ENCODE measurements at places on chromosomes 2 and 18. TPM values are rescaled to one million over a fixed set of nuclear protein-coding genes. Genes with fewer than 3 reads are reported as not detected.
A peak's percentile ranks its signal among the peaks of the same experiment; 100 is the strongest.

The DLX1 gene
- total RNA-seq, result 5.7 TPM

The GKN2 gene
- not detected for total RNA-seq

The CTAGE1 gene
- total RNA-seq, result not detected

The MORN2 gene
- total RNA-seq, result 126 TPM

The SETBP1 gene
- not detected for total RNA-seq

The PRSS56 gene
- total RNA-seq, result not detected

The RALB gene
- total RNA-seq, result 88.6 TPM

DNA sequence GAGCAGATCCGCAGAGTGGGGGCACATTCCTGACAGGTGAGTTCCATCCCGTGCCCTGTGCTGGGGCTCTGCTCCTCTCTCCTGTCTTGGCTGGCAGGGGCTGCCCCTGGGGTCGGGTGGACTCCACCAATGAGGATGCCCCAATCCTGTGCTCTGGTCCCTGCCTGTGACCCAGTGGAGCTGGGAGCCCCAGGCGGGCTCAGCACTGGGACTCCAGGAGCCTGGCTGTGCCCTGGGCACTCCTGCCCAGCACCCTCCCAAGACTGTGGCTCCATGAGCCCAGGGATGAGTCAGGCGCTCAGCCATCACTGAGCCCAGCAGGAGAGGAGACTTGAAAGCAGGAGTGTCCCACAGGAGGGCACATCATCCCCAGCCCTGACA, 53.9 kb downstream of the MBP start:
- peak; percentile 28 for DNase-seq

DNA sequence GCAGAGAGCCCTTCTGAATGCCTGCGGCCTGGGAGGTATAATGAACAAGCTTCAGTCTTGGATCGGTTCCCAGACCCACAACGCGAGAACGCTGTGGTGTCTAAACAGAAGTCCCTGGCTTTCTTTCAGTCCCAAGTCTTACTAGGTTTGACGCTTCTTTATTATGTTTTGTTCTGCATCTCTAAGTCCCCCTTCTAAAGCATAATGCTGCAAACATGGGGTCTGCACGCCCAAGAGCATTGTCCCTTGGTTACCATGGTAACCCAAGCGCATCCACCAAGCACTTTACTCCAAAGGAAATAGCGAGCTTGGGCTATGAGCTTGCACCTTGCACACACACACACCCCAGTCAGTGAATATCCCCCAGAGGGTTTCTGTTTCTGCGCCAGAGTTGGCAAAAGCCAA, 193.7 kb downstream of the INO80D start:
- DNase-seq, result no peak

DNA sequence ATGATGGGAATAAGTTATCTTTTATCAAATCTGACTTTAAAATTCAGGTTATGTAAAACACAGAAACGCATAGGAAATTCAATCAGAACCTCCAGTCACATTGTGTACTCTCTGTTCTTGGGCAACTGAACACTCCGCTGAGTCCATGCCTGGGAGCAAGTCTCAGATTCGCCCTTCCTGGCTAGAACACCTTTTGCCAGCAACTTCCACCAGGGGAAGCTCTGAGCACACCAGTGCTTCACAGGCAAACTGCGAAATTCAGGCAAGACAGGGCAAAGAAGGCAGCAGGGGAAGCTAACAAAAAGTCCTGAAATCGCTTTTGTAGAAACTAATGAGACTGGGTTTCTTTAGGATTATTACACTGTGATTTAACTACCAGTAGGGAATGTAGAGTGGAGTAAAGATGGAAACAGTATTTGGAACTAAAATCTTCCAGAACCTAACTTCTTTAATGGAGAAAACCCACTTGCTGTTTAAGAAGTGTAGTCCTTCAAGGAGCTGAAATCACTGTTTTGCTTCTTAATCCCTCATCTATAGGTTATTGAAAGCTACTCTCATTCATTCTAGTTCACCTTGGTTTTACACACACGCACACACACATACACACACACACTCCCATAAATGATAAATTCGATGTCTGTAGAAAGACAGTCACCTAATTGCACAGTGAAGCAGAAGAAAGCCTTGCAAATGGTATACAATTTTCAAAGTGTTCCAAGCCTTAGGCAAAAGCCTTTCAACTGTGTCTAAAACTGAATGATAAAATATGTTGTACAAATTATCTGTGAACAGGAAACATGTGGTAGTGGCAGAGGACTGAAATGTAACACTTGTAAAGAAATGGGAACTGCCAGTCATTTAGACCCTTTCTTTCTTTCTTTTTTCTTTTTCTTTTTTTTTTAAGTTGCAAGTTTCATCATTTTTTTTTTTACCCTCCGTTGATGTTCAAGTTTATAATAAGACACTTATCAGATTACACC, 214.5 kb downstream of the TMEM182 start:
- DNase-seq, result peak; percentile 38

- no peak for DNase-seq
These were observed 372.5 kb downstream of the RNF144A start for GRCh38 chr2:7289697-7290096.

DNA sequence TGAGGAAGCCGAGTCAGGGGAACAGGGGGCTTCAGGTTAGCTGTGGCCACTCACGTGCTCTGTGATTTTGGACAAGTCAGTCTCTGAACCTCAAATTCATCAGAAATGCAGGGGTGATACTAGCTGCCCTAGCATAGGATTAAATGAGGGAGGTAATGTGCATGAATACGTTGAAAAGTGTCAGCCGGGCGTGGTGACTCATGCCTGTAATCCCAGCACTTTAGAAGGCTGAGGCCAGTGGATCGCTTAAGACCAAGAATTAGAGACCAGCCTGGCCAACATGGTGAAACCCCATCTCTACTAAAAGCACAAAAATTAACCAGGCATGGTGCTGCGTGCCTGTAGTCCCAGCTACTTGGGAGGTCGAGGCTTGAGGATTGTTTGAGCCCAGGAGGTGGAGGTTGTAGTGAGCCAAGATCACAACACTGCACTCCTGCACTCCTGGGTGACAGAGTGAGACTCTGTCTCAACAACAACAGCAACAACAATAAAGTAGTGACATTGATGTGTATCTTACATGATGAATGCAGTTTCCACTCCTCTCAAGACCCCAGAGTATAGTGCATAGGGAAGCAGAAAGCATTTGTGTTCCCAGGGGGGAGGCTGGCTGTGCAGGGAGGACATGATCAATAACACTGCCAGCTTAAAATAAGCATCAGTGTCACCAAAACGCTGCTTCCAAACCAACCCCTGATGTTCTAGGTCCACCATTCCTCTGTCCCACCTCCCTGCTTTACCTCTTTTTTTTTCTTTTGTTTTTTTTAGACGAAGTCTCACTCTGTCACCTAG, 68.8 kb downstream of the HNRNPLL start:
- DNase-seq, result no peak

GRCh38 chr2:122273785-122274419, 518.5 kb downstream of the TSN start:
- DNase-seq, result no peak

DNA sequence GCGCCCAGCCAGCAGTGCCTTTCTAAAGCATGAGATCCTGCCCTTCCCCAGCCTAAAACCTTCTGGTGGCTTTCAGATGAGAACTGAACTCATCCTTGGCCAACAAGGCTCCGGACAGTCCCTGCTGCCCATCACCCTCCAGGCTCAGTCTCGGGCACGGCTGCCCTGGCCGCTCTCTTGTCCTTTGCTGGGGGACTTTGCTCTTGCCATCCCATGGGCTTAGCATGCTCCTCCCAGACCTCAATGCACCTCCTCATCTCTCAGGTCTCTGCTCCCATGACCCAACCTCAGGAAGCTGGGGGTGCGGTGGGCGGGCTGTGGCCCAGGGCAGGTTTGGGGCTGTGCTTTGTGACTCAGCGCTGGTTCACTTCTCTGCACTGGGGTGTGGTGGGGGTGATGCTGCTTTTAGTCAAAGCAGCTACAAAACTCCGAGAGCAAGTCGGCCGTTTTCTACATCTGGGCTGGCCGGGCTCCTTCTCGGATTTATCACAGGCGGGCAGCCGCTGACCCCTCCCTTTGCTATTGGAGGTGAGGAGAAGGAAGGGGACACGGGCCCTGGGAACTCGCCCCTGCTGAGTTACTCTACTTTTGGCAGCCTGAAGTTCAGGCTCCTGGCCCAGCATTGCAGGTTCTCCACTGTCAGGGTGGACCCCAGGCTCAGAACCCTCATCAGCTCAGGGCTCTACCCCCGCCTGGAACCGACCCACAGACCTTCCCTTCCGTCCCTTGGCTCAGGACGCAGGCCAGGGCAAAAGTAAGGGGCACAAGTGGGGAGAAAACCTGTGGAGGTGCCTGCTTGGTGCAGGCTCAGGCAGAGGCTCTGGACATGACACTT, 90.6 kb upstream of the TAF1B start:
- DNase-seq, result peak; percentile 94
